ENCODE measurements at places on chromosomes 4 and X.

GRCh38 chrX:126124721-126125120, 41.4 kb downstream of the DCAF12L2 start:
- no peak for DNase-seq

DNA sequence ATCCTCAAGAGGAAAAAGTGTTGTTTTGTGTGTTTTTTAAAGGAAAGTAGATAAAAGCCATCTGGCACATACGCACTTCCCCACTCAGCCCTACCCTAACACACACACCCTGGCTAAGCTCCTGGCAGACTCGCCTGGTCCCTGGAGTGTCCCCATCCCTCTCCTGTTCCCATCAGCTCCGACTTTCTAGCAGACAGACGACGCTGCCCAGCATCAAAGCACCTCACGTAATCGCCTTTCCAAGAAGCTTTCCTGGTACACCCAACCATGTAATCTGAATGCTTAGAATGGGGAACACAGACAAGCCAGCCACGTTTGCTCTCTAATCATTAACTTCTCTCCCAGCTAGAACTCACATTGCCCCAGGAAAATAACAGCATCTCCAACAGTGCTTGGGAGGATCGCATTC, 116.2 kb downstream of the AFAP1 start:
- no peak for DNase-seq

DNA sequence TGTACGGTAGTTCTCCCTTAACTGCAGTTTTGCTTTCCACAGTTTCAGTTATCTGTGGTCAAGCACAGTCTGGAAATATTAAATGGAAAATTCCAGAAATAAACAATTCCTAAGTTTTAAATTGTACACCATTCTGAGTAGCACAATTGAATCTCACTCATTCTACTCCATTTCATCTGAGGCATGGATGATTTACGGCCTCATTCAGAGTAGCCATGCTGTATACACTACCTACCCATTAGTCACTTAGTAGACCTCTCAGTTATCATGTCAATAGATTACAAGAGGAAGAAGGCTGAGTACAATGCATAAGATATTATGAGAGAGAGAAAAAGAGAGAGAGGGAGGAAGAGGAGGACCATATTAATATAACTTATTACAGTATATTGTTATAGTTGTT, 77.5 kb downstream of the ENOX2 start:
- no peak for DNase-seq

GRCh38 chr4:16062601-16063000, 21.2 kb downstream of the PROM1 start:
- no peak for DNase-seq

All from stimulated activated CD4-positive, alpha-beta T cell treated with anti-CD3 and anti-CD28 coated beads, Interleukin-15, amount 100 ng/mL, for 48 hours (primary cell).